ENCODE measurements at places on chromosomes 3 and 15.

- no peak for DNase-seq
These were observed 30.5 kb downstream of the SLC7A14 start for GRCh38 chr3:170555329-170555728.

DNA sequence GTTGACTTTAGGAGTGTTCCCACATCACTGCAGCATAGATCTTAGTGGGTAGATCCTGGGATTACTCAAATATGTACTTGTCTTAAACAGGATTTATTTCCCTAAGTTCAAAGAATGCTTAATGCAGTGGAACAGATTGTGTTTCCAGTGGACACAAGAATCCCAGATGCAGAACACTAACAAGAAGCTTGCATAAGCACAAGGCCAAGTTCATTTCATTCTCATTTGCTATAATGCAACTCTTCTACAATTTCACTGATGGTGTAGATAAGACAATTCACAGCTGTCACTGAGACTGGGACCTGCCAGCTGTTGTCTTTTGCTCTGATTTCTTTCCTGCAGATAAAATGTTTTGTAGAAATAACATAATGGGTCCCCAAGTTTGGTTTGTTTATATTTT, 225.6 kb downstream of the NFKBIZ start:
- no peak for DNase-seq

DNA sequence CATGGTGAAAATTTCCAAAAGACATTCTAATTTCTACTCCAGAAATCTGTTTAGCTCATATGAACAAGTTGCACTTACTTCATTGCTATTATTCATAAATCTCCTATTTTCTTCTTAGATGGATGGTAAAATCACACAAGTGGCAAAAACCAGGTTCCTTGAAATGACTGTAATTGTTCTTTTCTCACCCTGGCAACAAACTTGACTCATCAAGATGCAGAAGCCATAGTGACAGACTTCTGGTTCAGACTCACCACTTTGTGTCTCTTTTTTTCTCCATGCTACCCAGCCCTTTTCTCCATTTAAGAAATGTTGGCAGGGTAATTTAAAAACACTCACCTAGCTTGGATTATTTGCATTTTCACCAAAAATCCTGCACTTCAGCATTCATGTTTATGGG, 82.1 kb downstream of the LRRC28 start:
- DNase-seq, result no peak

DNA sequence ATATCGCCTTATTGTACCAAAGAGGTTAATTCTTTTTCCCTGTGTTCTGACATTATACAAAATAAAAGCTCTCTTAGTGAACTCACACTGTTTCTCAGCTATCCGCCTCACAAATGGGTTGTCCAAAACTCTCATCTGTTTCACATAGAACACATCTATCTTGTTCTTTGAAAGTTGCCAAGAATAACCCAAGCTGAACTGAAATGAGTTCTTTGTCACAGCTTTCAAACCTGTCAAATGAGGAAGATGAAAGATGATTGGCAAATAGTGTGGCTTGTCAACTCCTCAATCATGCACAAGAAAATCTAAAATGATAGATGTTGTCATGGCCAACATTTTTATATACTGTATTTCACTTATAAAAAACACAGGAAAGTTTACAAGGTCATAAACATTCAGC, 168.1 kb upstream of the OSTN start:
- no peak for DNase-seq

DNA sequence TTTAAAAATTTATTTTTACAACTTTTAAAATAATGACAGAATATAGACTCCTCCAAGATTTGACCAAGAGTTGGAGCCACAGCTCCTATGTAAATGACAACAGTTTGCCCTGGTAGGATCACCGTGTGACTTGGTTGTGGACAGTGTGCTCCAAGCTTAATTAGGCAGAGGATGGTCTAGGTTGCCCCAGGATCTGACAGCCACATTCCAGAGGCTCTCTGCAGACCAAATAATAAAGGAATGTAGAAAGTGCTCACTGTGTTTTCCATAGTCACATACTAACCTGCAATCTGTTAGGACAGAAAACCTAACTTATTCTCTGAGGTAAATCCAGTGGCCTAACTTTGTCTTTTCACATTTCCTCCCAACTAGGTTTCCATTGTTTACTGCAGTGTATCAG, 59.0 kb downstream of the GPD1L start:
- DNase-seq, result no peak

GRCh38 chr15:50353251-50353974, 1.6 kb downstream of the GABPB1 start:
- DNase-seq, result peak; percentile 60

GRCh38 chr3:45333549-45333948, 54.8 kb upstream of the LARS2 start:
- DNase-seq, result no peak

DNA sequence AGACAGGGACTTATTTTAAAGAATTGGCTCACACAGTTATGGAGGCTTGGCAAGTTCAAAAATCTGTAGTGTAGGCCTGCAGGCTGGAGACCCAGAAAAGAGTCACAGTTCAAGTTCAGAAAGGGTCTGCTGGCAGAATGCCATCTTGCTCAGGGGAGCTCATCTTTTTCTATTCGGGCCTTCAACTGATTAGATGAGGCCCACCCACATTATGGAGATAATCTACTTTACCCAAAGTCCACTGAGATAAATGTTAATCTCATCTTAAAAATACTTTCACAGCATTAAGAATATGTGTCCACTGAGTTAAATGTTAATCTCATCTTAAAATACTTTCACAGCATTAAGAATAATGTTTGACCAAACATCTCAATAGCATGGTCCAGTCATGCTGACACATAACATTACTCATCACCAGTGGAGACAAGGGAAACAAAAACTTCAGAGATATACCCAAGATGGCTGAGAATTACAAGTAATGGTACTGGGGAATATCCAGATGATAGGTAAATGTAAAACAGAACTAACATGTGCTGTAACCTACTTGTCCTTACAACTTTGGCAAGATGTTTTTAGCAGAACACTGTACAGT, 74.3 kb upstream of the STAC start:
- DNase-seq, result no peak

- DNase-seq, result no peak
These were observed 383.7 kb downstream of the FEZF2 start for GRCh38 chr3:61989681-61990080.

DNA sequence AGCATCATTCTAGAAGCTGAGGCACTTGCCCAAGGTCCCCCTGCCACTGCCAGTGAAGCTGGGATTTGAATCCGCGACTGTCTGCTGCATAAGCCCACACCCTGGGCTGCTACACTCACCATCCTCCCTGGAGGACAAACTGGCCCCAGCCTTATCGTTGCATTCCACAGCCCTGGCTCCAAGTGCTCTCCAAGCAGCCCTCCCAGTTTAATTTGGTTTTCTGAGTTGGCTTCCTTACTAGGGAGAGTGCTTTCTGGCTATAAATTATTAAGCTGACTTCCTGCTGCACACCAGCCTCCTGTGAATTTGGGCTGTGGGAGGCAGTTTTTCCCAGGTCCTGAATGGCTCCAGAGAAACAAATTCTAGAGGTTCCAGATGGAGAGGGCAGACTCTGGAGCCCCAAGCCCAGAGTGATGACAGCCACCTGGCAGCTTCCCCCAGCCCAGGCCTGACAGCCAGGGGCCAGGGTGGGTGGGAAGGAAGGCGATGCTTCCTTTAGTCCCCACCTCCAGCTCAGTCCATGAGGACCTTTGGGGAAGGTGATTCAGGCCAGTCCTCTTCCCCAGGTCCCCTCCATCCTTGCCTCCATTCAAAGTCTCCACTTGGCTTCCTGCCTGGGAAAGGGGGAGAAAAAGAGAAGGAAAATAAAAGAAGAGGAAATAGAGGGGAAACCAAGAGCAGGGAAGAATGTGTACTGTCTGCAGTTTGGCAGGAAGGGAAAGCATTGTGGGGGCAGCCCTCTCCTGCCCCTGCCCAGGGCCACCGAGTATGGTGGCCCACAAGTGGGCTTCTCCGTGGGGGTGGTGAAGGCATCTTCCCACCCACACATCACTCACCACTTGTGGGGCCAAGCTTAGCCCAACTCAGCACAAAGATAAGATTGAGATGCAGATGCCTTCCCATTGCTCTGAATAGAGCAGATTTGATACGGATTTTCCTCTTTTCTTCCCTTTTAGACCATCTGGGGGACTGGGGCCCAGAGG, 69.6 kb downstream of the SEMA5B start:
- DNase-seq, result no peak

DNA sequence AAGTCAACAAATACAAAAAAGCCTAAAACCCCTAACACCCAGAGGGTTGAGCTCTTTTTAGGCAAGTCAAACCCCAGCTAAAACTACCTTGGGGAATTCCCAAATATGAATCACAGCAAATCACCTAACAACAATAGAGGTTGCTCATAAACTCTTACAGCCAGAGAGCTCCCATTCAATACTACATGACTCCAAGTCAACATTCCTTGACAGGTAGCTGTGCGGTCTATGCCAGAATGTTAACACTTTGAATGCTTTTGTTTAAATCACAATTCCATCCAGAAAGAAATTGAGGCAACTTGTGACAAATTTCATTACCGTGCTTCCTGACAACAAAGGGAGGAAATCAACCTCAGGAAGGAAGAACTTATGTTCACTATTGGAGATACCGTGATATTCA, 7.5 kb upstream of the UACA start:
- no peak for DNase-seq

DNA sequence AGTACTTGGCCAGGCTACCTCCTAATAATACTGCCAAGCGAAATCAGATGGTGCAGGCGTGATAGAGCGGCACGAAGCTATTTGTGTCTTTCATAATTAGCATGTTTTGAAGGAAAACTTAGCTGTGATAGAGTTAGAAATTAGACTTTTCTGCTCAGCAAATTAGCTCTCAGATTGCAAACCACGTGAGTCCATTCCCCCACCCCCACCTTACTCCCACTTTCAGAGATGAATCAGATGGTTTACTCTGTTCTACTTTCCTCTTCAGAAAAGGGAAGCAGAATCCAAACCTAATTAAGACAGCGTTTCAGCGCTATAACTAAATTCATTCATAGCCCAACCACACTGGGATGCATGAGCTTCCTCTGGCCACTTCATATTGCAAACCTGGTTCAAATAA, 214.6 kb downstream of the SLCO3A1 start:
- DNase-seq, result no peak

GRCh38 chr15:31263751-31264558, 62.7 kb upstream of the KLF13 start:
- peak; percentile 81 for DNase-seq

DNA sequence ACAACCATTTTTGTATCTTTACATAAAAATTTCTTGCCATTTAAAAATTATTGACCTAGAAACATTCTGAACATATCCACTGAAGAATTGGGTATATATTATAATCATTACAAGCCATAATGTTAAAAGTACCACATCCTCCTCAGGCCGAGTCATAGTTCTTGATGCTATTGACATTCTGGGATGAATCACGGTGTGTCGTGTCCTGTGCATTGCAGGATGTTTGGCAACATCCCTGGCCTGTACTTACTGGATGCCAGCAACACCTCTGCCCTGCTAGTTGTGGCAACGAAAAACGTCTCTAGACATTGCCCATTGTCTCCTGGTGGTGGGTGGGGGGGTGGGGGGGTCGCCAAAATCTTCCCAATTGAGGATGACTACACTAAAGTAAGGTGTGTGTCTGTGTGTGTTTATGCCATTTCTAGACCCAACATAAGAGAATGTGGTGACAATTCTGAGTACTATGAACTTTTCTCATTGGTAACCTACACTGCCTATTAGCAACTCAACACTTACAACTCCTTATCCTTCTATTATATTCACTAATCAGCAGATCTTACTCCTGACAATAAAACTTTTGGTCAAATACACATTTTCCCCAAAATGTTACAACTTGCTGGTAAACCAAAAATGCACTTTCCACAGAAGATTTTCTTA, 471.6 kb downstream of the FOXP1 start:
- no peak for DNase-seq

DNA sequence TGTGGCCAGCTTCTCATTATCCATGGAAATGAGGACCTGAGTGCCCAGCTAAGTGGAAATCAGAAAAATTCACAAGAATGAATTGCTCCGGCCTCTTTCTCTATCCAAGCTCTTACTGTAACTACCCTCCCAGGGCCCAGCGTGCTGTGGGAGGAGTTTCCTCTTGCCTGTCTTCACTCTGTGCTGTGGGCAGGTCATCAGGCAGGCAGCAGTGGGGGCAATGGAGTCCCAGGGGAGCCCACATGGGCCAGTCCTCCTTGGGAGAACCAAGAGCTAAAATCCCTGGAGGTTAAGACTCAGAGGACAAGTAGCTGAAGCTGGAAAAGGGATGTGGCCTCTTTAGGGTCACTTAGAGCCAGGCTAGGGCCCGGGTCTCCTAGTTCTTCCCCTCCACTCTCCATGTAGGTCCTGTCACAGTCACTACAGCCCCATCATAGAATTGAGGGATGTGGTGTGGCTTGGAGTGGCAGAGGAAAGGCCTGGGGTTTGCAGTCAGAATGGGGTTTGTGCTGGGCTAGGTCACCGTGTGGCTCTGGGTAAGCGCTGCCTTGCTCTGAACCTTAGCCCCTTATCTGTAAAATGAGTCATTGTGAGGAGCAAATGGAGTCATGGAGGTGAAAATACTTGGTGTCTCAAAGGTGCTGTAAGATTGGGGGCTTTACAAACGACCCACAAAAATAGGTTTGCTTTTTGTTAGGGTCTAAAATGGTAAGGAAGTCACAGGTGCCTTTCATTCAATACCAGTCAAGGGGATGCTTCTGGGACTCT, 3.7 kb downstream of the GASK1A start:
- no peak for DNase-seq

- DNase-seq, result no peak
These were observed 457.5 kb upstream of the ALCAM start for GRCh38 chr3:104909198-104909597.

DNA sequence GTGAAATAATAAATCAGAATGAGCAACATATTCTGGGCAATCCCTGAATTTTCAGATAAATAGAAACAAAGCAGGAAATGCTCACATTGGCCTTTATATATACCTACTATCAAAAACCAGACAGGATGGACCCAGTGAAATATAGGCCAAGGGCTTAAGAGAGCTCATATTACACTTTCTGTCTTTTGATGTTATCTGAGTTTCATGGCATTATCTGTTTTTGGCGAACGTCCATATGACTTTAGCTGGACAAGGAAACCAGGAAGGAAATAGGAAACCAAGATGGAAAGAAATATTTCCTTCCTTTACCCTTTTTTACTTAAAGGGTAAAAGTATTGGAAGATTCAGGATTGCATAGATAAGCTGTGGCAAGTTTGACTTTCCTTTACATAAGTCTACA, 274.8 kb downstream of the THSD4 start:
- no peak for DNase-seq

DNA sequence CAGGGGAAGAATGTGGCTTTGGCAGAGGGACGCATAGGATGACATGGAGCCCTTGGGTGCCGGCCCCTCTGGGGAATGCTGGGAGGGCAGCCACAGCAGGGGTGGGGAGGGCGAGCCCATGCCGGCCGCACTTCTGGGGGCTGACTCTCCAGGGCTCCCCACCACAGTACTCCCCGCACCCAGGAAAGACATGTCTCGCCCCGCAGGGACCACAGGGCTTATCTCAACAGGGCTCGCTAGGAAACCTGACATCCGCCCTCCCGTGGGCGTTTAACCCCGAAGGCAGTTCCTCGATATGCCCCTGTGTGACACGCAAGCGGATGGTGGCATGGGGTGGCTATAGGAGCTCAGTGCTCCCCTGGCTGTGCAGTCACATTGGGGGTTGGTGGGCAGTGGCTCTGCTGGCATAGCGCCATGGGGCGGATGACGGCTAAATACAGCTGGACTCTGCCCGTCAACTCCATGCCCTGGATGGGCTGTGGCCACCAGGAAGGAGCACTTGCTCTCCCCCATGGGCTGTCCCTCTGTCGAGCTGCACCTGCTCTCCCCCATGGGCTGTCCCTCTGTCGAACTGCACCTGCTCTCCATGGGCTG, 141.4 kb downstream of the ADAMTS17 start:
- DNase-seq, result no peak

- DNase-seq, result no peak
These were observed 302.0 kb downstream of the EDEM1 start for GRCh38 chr3:5489536-5489935.

All from CD4-positive, alpha-beta T cell treated with Interleukin-2 at 100 ng/mL for 4 hours (primary cell).